ENCODE measurements at places on chromosomes 6 and 20.

- DNase-seq = peak; percentile 61
These were observed 77.1 kb downstream of the SGK1 start for GRCh38 chr6:134240665-134241431.

DNA sequence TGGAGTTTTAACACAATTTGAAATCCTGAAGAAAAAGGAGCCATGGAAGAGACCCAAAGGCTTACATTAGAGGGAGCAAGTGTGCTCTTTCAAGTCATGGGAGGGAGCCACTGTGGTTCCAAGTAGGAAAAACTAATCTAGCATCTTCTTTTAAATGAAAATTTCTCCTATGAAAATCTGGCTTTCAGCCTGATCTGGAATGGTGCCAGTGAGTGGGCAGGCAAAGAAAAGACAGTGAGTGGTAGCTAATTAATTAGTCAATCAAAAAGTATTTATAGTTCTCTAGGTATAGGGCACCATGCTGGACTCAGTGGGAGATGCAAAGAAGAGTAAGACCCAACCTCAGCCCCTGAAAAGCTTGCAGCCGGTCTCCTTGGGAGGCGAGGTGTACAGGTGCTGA is 21.9 kb downstream of the CAP2 start:
- no peak for DNase-seq

DNA sequence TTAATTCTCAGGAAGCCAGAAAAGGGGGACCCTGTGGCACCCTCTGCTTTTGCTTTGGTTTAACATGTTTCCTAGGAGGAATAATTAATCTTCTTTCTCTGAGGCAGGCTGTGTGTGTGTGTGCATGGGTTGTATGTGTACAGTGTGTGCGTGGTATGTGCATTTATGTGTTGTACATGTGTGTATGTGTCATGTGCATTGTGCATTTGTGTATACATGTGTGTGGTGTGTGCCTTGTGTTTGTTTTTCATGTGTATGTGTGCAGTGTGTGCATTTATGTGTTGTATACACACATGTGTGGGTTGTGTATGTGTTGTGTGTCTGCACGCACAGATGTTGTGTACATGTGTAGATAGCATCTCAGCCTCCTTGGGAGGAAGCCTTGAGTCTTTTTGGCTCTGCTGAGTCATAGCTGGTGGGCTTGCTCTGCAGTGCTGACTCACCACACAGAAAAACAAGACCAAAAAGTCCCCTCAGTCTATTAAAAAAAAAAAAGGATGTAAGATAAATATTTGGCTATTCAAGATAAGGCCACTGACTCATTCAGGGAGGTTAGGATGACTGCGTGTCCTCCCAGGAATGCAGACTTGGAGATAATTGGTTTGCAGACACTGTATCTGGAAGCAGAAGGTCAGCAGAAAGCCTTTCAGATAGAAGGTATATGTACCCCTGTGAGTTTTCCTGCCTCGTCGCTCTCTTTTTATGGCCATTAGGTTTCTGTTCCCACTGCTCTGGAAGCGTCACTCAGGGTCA is 58.6 kb downstream of the SYNJ2 start:
- no peak for DNase-seq

DNA sequence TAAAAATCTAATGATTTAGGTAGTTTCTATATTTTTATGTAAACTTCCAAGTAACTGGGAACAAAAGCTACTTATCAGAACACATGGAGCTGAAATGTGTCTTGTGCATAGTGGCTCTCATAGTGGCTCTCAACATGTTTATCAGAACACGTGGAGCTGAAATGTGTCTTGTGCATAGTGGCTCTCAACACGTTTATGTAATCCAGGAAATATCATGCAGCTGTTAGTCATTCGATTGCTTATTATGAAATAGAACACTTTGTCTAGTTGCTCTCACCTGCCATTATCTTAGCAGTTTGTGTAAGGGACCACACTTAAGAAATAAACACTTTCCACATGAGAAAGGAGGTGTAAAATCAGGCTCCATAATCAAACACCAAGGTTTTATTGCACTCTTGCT is 119.2 kb upstream of the ASCC3 start:
- DNase-seq = no peak

- DNase-seq = no peak
These were observed 26.1 kb downstream of the SRPK1 start for GRCh38 chr6:35894776-35895175.

GRCh38 chr6:142823256-142823902 is 121.6 kb downstream of the HIVEP2 start:
- DNase-seq = no peak

GRCh38 chr6:150027806-150028565 is 2.7 kb upstream of the RAET1L start:
- DNase-seq = no peak

GRCh38 chr20:18360635-18361034 is 72.3 kb downstream of the ZNF133 start:
- DNase-seq = no peak
